ENCODE measurements at places on chromosomes 2 and 18.
A peak's percentile ranks its signal among the peaks of the same experiment; 100 is the strongest.

GRCh38 chr2:109435901-109436598 lies 177.7 kb downstream of the SEPTIN10 start:
- no peak for DNase-seq

DNA sequence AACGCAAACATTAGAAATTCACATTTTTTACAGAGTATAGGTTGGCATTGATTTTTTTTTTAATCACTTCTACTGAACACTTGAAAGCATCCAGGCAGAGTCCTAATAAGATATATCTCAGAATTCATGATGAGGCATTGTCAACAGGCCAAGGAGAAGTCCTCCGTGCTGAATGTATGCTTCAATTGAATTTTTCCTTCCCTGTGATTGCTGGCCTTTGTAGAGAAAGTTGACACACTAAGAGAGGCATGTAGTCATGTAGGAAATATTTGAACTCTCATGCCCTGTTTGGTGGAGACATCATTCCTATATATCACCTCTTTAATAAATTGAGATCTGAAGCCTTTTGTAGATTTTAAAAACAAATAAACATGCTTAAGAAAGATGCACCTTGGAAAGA lies 844.9 kb downstream of the CPS1 start:
- DNase-seq, result no peak

DNA sequence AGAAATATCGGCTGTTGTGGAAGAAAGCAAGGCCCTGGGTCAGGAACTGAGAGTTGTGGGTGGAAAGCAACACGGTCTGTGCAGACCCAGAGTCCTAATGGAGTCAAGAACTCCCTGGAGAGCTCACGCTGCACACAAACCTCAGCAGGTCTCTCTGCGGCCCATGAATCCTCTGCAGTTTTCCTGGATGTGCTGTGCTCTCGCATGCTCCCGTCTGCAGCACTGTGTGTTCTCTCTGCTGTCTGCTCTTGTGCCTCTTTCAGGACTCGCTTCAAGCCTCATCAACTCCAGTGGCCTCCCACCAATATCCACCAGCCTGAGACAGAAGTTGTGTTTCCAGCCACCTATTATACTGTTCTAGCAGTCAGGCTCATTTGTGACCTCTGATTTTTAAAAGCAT lies 24.3 kb downstream of the RNU4ATAC start:
- DNase-seq, result no peak

- no peak for DNase-seq
Observed at GRCh38 chr2:42436370-42436769, 57.4 kb downstream of the KCNG3 start.

DNA sequence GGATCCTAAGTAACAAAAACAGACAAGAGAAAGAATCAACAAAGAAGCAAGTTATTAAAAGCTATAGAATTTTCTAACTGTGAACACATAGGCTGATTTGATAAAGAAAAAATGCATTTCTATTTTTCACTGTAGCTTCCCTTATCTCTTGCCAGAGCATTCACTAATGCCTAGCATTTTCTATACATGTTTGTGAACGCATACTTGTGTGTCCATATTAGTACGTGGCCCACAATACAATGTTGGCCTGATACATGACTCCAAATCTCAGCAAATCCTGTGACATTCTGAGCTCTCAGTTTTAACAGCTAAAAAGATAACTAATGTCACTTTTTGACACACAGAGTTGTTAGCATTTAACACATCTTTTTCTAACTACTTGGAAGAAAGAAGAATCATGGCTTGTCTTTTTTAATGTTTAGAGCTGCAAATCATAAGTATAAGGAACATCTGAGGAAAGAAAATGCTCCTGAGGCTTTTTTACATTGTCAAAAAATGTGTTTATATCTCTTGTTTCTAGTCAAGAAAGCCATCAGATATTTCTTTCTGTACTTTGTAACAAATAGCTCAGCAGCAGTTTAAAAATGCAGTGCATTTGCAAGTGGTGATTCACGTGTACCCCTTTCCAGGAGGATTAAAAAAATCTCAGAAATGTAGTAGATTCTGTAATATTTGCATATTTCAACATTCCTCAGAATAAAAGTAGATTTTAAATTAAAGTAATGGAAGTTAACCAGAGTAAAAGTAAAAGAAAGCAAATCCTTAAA lies 1646.8 kb upstream of the TMEFF2 start:
- no peak for DNase-seq

GRCh38 chr2:6452702-6453481 lies 412.8 kb downstream of the CMPK2 start:
- no peak for DNase-seq

- DNase-seq, result no peak
Observed at GRCh38 chr2:212088353-212088752, 450.2 kb downstream of the ERBB4 start.

DNA sequence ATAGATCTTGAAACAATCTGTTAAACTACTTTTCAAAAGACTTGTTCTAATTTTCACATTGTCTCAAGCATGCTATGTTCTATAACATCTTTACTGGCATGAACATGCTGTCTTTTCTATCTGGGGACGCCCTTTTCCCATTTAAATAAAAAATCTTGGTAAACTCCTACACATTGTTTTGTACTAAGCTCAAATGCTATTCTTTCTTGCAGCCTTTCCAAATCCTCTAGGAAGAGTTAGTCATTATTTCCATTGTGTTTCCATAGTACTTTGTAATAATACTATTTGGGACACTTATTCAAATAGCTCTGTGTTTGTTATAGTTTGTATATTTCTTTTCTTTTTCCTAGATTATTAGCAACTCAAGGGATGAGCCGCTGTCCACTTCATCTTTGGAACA lies 828.6 kb upstream of the FSHR start:
- no peak for DNase-seq

DNA sequence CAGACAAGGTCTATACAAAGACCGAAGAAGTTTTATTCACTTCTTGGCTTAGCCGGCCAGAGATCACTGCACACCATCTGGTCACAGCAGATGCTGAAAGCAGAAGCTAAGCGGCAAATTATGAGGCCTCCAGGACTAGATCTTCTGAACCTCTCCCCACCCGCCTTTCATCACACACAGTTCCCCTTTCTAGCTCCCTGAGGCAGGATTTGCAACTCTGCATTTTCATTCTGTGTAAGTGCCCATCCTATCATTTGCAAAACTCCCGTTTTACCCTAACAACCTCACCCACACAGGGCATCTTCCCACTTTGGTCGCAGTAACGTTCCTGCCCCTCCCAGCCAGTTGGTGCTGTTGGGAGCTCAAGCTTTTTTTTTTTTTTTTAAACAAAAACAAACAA lies 3.1 kb upstream of the MOB1A start:
- DNase-seq, result no peak

DNA sequence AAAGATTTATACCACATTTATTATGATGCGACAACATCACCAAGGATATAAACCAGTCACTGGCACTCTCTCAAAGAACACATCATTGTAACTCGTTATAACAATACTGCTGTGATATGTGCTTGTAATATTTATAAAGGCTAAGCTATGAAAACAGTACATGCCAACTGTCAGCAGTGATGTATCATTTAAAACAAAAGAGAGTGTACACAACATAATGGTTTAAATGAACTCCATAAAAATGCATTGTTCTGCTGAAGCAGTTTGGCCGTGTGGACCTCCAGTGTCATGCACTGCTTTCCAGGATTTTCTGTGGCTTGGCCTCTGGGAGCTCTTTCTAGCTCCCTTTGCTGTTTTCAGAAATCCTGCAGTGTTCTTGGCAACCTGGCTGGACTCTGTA lies 215.6 kb downstream of the MTX2 start:
- no peak for DNase-seq

GRCh38 chr2:121529439-121530211 lies 1.1 kb upstream of the RNU4ATAC start:
- peak; percentile 6 for DNase-seq

- peak; percentile 20 for DNase-seq
Observed at GRCh38 chr2:218168635-218169462, 2.1 kb upstream of the CXCR1 start.

- no peak for DNase-seq
Observed at GRCh38 chr2:12412898-12413305, 303.8 kb upstream of the TRIB2 start.

- DNase-seq, result no peak
Observed at GRCh38 chr2:36589230-36589630, 8.7 kb downstream of the FEZ2 start.

- no peak for DNase-seq
Observed at GRCh38 chr2:76008001-76008702, 297.4 kb upstream of the GCFC2 start.

GRCh38 chr2:163773276-163773675 lies 37.5 kb upstream of the FIGN start:
- DNase-seq, result no peak

- DNase-seq, result no peak
Observed at GRCh38 chr2:169693360-169693759, 845 bp downstream of the CFAP210 start.

DNA sequence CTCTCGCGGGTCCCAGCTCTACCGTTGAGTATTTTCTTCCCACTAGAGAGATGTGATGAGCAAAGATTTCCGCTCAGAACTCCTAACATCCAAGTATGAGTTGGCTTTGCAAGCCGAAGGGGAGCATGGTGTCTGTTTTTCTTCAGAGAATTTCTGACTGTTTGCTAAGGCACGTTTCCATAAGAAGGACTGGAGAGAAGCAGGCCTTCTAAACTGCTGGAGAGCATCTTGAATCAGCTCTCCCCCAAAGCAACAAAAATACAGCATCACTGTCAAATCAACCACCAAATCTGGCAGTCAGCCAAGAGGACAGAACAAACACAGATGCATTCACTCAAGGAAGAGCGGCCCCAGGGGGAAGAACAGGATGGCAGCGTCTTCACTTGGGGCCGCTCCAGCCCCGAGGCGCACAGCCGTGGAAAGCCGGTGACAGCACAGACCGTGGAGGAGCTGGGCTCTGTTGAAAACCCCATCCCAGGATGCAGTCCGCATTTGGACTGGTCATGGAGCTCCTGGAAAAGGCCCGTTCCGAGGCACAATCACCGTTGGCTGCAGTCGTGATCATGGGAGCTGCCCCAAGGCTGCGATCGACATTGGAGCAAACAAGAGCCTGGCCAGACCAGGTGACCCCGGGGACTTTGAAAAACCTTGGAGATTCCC lies 101.4 kb downstream of the NFATC1 start:
- no peak for DNase-seq

- peak; percentile 73 for DNase-seq
Observed at GRCh38 chr2:241315879-241316631, at the start of gene SEPTIN2. Gene SEPTIN2 (plus strand): TSS chr2:241315925. CDS start chr2:241324233, 8,308 bp downstream.

DNA sequence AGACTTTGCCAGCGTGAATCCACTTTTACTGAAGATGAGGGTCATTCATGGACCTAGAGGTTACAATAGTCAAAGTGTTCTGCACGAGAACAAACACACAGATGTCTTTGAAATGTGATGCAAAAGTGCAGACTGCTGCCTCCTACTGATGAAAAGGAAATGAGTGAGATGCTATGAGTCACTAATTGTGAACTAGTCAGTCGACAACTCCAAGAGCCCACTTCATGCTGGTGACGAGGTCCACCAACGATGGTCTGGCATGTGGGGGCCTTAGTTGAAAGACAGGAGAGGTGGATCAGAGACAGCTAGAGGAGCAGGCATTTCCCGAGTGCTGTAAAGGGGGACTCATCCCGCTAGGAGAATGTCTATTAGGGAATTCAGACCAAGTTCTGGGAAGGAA lies 17.1 kb upstream of the ZNF236 start:
- no peak for DNase-seq

GRCh38 chr2:74740741-74741431 lies 86.8 kb downstream of the SEMA4F start:
- peak; percentile 88 for DNase-seq

DNA sequence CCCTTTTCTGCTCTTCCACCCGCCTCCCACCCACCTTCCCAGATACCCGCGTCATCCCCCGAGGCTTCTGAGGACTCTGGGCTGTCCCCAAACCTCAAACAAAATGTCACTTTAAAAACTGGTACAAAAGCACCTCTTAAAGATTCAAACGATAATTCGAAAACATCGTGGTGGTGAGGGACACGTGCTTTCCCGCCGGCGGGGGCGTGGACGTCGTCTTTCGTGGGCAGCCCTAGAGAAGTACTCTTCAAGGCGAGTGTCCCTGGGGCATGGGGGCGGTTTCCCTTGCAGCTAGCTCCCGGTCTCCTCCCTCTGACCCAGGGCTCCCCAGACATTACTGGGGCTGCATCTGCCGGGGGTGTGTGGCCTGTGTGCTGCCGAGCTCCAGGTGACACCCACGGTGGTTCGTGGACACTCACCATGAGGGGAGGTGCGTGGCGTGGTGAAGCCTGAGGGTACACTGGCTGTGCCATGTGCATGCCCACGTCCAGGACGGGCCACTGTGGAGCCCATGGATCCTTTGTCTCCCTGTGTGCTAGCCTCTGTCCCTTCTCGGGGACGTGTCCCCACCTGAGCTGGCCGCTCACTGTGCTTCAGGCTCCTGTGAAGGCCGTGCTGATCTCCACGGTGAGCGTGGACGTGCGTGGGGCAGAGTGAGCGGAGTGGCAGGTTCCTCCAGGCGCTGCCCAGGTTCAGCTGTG lies 117.8 kb downstream of the NFATC1 start:
- no peak for DNase-seq

DNA sequence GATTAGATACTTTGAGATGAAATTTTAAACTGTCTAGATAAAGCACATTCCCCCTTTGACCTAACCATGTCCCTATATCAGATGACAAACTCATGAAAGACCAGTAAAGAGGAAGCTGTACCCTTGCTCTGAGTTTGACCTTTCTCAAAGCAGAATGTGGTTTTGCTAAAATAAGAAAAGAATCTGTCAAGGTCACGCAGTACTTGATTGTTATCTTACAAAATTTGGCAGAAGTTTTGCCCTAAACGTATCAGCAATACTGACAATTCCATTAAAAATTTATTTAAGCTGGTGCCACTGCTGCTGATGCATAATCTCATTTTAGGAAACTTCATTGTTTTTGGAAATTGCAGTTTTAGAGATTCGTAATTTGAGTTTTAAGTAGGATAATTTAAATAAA lies 31.2 kb upstream of the GALM start:
- no peak for DNase-seq

GRCh38 chr18:50559752-50560680 lies at the start of gene MAPK4:
Gene MAPK4 (plus strand): TSS chr18:50560087. CDS start chr18:50663959, 103,872 bp downstream.
- no peak for DNase-seq

- no peak for DNase-seq
Observed at GRCh38 chr2:88658326-88658725, 31.1 kb upstream of the EIF2AK3 start.

- DNase-seq, result no peak
Observed at GRCh38 chr2:69948032-69948962, 13.1 kb downstream of the ASPRV1 start.

DNA sequence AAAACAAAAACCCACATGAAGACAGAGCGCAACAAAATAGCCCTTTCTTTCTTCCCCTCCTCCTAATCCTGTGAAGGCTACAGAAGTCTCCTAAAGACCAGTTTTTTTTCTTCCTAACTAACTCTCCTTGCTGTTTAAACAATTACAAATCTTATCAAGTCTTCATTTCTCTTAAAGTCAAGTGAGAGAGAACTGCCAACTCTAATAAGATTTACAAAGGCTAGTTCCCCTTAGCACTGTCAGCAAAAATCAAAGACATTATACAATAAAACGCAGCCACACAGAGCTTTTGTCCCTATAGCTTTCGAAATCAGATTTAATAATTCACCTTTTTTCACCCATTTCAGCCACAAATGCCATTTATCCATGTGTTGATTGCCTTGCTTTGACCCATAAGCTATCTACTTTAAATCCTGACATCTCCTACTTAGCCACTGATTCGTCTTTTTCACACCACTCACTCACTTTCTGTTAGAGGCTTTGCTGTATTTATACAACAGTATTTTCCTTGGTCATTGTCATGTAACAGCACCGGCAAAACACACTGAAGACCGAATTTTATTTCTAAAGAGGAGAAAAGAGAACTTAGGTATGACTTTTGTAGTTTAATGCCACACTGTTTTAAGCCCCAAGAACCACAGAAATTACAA lies 5.9 kb downstream of the NRXN1 start:
- no peak for DNase-seq
